HCT116 (cell line): ENCODE measurements at places on chromosomes 5 and 9.

- DNase-seq, result no peak
Measured at GRCh38 chr9:5375790-5376477, 36.3 kb upstream of the RLN1 start.

GRCh38 chr9:24817756-24818155 is 272.1 kb upstream of the IZUMO3 start:
- DNase-seq, result no peak

- DNase-seq, result no peak
Measured at GRCh38 chr5:171966964-171967363, 39.5 kb downstream of the FBXW11 start.

- DNase-seq, result no peak
Measured at GRCh38 chr5:10409504-10409903, 32.2 kb upstream of the ROPN1L start.

DNA sequence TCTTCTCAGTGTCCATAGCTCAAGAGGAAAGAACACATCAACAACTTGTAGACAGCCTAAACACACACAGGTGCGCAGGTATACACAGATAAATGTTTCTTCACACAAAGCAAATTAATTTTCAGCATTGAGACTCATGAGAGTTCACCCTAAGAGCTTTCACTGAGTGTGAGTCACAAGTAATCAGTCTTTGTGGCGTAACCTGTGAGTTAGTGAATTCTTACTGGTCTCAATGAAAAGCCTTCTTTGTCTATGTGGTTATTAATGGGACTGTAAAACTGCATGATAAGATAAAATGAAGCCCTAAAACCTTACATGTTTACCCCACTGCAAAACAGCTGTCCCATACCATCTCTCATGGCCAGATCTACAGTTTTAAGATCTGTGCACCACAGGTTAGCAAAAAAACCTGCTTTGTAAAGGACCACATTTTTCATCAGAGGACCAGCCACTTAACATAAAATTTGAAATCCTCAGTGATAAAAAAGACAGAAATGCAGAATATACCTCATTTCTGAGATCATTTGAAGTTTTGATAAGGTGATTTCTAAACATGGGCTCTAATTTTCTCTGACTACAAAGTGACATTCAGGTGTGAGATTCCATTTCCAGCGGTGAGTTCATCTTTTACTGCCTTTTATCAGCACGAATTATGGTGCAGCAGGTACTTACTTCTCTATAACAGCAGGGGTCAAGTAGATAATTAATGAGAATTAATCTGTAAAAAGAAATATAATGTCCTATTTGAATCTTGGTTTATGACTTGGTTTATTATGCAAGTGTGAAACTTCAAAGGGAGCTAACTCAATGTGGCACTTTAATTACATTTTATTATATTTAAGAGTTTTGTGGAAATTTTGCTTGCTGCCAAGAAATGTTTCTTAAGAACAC is 335.7 kb upstream of the PIK3R1 start:
- DNase-seq, result no peak

- DNase-seq, result no peak
Measured at GRCh38 chr5:173310861-173311785, 17.1 kb downstream of the STC2 start.

DNA sequence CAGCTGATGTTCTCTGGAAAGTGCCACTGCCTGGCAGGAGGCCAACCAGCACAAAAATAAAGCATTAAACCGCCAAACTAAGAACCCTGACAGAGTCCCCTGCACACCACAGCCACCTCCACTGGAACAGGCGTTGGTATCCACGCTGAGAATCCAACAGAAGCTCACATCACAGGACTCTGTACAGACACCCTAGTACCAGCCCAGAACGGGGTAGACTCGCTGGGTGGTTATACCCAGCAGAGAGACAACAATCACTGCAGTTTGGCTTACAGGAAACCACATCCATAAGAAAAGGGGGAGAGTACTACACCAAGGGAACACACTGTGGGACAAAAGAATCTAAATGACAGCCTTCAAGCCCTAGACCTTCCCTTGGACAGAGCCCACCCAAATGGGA is 15.0 kb upstream of the POU5F2 start:
- no peak for DNase-seq

- no peak for DNase-seq
Measured at GRCh38 chr9:23812673-23813072, 13.4 kb downstream of the ELAVL2 start.

DNA sequence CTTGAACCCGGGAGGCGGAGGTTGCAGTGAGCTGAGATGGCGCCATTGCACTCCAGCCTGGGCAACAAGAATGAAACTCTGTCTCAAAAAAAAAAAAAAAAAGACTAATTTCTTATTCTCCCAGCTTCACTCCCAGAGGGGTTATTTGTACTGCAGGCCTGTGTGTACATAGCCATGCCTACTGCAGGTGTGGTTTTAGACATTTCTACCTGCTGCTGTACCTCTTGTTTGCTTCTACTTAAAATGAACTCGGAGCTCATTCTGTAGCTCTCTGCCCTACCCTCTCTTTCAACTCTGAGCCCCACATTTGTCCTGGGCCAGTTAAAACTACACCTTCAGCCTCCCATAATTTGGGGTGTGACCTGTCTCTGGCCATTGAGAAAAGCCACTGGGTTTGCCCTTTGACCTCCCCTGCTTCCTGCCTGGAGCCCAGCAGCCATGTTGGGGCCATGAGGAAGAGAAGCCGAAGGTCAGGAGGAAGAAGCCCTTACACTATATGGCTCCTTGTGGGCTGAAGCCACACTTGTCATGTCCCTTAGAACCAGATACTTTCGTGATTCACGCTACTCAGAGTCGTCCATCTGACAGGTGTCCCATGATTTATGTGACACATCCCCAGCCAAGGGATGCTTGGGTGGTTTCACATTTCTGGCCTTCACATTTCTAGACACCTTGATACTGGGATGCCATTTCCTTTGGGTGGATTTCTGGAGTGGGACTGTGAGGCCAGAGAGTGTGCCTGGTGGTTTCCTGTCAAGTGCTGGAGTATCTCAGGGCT is 9.4 kb upstream of the CARD19 start:
- DNase-seq, result no peak

- no peak for DNase-seq
Measured at GRCh38 chr5:173549644-173550043, 66.8 kb downstream of the BOD1 start.

DNA sequence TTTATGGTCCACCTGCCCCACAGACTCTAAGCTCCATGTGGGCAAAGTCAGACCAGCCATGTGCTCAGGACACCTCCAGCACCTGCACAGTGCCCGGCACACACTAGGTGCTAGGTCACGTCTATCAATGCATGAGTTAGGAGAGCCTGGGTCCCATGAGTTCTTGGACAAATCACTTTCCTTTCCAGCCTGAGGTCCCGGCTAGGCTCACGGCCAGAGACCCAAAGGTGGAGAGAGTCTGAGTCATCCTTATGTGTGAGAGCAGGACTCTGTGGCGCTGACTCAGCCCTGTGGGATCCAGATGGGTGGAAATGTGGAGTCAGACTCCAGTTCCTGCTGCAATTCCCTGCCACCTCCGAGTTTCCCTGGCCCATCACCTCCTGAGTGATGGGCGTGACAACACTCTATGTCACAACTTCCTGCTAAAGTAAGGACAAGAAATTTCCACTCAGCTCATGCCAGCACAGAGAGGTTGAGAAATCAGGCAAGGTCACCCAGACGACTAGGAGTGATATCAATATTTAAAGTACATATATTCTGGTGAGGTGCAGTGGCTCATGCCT is 2.5 kb upstream of the ST6GALNAC4 start:
- DNase-seq, result peak; percentile 99

GRCh38 chr5:116291271-116291670 is 206.4 kb downstream of the COMMD10 start:
- no peak for DNase-seq

GRCh38 chr9:92278110-92278509 is 15.4 kb downstream of the IARS1 start:
- no peak for DNase-seq

DNA sequence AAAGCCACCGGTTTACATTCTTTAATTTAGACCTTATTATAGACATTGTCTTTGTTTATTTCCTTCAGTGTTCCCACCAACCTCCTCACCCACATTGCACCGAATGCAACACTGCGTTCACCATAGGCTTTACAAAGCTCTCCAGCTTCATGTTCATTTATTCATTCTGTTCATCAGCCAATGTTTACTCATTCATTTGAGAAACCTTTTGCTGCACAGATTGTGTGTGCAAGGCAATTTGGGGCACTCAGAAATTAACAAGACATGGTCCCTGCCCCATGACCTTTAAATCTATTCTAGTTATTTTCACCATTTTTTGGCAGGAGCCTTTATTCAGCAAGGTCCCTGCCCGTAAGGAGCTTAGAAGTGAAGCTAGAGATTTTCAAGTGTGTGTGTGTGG is 70.9 kb upstream of the RARS1 start:
- no peak for DNase-seq

GRCh38 chr5:18745988-18746615 is 1111.8 kb downstream of the TAF11L14 start:
- no peak for DNase-seq

DNA sequence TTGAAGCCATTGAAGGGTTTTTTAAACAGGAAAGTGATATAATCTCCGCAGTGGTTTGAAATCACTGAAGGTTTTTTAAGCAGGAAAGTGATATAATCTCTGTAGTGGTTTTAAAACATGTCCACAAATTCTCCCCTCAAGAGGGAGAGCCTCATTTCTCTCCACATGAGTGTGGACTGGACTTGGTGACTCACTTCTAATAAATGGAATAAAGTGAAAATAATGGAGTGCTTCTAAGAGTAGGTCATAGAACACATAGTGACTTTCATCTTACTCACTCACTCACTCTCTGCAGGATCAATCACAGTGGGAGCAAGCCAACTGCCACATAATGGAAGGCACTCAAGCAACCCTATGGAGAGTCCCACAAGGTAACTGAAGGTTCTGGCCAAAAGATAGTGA is 12.0 kb downstream of the CTNNAL1 start:
- peak; percentile 83 for DNase-seq

DNA sequence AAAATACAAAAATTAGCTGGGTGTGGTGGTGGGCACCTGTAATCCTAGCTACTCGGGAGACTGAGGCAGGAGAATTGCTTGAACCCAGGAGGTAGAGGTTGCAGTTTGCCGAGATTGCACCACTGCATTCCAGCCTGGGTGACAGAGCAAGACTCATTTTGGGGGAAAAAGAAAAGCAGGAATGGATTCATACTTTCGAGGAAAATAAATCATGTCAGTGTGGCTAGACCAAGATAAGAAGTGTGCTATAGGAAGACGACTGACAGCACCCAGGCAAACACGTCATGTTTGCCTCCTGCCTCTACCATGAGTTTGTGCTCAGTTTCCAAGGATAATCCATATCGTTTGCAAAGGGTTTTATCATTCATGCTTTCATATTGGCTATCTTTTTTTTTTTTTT is 19.3 kb upstream of the ATOSB start:
- no peak for DNase-seq

- DNase-seq, result no peak
Measured at GRCh38 chr5:161311965-161312364, 234.6 kb downstream of the GABRB2 start.

DNA sequence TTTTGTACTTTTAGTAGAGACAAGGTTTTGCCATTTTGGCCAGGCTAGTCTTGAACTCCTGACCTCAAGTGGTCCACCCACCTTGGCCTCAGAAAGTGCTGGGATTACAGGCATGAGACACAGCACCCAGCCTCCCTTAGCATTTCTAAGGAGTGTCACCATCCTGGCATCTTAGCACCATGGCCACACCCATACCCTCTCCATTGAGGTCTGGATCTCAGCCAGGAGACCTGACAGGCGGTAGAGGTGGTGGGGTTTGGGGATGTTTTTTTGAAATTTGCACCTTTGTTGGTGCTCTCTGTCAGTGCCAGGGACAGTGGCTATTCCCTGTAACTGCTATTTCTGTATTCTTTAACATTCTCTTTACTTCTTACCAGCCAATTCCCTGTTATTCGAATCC is 72.5 kb downstream of the TRIM36 start:
- DNase-seq, result no peak

GRCh38 chr9:136084063-136084944 is 10.8 kb downstream of the NACC2 start:
- DNase-seq, result no peak

DNA sequence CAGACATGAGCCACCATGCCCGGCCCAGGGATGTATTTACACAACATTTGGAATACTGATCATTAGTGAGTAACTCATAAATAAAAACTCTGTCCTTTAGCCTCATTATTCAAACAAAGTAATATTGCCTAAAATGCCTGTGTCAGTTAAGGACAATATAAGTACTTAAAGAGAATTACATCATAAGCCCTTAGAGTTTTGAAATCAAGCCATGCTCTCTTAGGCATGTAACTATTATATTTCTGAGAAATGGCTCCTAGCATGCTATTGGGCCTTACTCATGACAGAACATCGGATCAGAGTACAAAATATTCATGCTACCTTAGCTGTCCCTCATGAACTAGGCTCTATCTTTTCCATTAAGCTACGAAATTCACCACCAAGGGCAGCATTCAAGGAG is 309.3 kb downstream of the CHSY3 start:
- no peak for DNase-seq

GRCh38 chr5:98217138-98217537 is 556.3 kb upstream of the RGMB start:
- no peak for DNase-seq

DNA sequence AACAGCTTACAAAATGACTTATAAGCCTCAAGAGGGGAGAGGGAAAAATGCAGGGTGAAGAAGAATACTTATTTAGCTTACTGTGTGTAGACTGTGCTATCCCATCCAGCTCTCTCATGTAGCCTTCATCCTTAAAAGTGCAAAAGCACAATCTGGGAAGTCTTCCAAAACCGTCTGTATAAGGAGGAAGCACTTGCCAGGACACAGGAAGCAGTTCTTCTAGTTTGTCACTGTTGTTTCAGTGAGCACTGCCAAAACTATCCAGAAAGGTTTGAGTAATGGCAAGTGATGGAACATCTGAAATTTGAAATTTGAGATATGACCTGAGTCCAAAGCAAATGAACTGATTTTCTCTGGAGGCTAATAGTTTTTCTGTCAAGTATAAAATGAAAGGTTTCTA is 140.8 kb upstream of the ISL1 start:
- no peak for DNase-seq

DNA sequence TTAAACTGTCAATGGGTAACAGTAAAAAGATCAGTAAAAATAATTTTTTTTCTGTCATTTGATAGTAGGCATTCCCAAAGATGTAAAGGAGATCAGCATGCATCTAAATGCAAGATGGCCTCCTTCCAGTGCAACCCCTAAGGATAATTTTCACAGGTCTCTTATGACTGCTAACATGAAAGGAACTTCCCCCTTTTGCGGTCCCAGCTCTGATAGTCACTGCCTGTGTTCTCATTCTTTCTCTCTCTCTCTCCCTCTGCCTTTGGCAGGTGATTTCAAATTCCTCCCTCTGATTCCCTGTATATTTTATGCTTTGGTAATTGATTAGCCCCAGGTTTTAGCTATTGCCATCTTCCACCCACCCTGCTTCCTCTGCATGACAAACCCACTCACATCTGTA is 8.9 kb downstream of the SPINK14 start:
- no peak for DNase-seq

- DNase-seq, result peak; percentile 64
Measured at GRCh38 chr5:149731617-149732323, 1.7 kb downstream of the PPARGC1B start.
